ENCODE measurements at places on chromosomes 16 and 17. TPM values are rescaled to one million over a fixed set of nuclear protein-coding genes. Genes with fewer than 3 reads are reported as not detected.

TEKT5 gene
- not detected for polyA plus RNA-seq

KRT27 gene
- not detected for polyA plus RNA-seq

TEDC2 gene
- polyA plus RNA-seq, result 0.56 TPM

CDH16 gene
- not detected for polyA plus RNA-seq

KRT32 gene
- not detected for polyA plus RNA-seq

Data from CD8-positive, alpha-beta memory T cell (primary cell).